Psoas muscle (tissue), 8 donors: ENCODE measurements at places on chromosomes 12 and 14. TPM values are rescaled to one million over a fixed set of nuclear protein-coding genes. Genes with fewer than 3 reads are reported as not detected.
A peak's percentile ranks its signal among the peaks of the same experiment; 100 is the strongest.

The CLEC4D gene
- not detected for total RNA-seq

DNA sequence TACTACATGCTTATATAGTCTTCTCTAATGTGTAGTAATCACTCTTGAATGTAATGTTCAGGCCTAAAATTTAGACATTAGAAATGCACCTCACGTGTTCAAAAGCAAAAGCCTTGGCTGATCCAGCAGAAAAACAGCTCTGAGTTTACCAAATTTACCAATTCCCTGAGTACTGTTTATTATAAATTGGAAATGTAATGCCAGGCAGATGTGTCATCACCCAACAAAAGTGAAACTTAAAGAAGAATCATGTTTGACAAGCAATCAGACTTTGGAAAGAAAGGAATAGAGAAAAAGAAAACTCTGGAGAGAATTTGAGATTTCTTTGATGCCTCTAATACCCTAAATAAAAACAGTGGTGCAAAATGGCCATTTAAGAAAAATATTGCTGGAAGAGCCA is 26.5 kb upstream of the STRAP start:
- DNase-seq: no peak

The PLEKHD1 gene
- 0.04 TPM for total RNA-seq

The VRTN gene
- total RNA-seq: not detected

DNA sequence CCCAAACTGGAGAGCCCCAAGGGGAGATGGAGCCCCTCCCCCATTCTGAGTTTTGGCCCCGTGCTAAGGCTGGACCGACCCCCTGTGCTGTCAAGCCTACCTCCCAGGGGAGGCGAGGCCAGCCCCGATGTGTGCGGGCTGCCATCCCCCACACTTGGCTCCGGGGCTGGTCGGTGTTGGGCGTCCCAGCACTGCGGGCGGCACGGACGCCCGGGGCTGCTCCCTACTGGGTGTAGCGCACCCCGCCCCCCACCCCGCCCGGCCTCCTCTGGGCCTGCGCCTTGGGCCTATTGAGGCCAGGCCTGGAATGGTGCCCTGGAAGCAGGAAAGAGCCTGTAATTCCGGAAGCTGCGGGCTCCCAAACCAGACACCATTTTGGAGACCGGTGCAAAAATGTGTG is 2.6 kb downstream of the DCAF4 start:
- DNase-seq: no peak

- DNase-seq: no peak
Measured at GRCh38 chr12:78395961-78396360, 468.6 kb upstream of the SYT1 start.

GRCh38 chr12:55933169-55933798 is 2.3 kb downstream of the DGKA start:
- DNase-seq: no peak

DNA sequence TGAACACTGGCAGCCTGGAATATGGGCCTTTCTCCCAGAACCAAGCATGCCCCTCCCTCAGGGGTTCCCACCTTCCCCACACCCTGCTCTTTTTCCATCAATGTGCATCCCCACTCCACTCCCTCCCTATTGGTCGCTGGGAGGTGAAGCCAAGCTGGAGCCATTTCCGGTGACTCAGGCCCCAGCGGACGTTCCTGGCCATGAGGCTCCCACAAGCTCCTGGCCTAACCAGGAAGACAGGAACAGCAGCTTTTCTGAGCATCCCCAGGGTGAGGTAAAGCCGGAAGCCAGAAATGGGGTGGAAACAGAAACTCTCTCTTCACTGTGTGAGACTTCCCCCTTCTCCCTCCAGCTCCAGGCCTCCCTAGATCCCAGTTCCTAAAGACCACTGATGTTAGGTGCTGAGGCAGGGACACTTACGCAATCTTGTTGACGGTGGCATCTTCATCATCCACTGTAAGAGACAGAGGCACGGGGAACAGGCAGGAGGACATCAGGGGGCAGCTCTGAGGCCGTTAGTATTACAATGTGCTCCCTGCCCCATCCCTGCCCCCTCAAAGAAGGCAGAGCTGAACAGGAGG is 5.1 kb downstream of the LMBR1L start:
- DNase-seq: peak; percentile 71

DNA sequence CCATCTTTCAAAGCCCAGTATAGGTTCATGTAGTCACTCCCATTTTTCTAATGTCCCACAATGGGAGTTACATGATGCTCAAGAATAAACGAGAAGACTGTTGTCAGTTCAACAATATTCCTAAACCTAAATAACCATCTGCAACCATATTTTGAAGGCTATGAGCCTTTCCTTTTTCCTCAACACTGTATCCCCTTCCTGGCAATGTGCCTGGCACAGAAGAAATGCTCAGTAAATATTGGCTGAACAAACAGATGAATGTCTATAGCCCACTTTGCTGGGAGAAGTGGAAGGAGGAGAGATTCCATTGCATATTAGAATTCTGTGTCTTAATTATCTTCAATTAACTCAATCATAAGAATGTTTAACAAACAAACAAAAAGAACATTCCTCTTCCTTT is 6.1 kb downstream of the ARMH4 start:
- DNase-seq: no peak

- DNase-seq: no peak
Measured at GRCh38 chr12:10690906-10691305, 17.1 kb upstream of the STYK1 start.

The IQSEC3 gene
- 0.69 TPM for total RNA-seq

The UBE3B gene
- total RNA-seq: 50.1 TPM

DNA sequence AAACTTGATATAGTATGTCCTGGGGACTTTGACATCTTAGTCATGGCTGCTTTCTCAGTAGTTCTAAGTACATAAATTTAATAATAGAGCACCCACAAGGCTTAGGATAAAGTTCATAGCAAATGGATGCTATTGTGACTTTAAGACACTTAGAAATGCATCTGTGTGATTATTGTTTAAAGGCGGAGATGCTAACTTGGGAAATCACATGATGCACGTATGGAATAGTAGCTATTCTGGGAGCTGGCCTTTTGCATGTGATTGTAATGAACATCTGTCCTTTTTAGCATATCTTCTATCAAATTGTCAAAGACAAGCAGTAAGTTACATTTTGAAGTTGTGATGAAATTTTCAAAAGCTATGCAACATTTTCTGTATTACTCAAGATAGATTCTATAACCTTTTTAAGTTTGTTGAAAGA is 46.7 kb upstream of the ATP2A2 start:
- DNase-seq: no peak

The TMEM229B gene
- 0.60 TPM for total RNA-seq

DNA sequence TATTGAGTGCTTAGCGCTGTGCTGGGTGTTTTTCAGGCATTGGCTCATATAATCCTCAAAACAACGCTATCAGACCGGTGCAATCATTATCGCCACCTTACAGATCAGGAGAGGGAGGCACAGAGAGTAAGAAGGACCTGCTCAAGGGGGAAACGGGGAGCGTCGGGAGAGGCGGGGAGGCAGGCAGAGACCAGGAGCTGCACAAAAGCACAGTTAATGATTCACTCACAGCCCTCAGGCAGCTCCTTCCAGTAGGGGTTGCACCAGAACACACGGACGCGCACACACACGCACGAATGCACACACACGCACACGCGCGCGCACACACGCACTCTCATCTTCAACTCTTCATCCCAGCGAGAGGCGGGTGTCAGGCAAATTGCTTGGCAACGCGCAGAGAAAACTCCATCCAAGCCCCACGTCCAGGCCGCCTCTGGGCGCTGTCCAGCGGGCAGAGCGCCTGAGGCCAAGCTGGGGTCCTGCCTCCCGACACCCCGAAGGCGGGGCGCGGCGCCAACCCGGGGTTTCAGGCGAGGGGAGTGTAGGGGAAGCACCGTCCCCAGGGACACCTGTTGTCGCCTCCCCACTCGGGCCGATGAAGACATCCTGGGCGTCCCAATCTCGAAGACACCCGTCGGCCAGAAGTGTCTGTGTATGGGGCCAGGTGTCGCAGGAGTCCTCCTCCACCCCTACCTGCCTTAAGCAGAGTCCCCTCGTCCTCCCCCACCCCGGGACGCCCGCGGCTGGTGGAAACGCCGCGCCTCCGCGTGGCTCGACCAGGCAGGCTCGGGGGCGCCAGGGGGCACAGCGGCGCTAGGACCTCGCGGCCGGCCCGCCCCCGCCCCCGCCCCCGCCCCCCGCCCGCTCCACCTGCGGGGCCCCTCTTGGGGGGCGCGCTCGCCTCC is 35.5 kb upstream of the STON2 start:
- peak; percentile 80 for DNase-seq

DNA sequence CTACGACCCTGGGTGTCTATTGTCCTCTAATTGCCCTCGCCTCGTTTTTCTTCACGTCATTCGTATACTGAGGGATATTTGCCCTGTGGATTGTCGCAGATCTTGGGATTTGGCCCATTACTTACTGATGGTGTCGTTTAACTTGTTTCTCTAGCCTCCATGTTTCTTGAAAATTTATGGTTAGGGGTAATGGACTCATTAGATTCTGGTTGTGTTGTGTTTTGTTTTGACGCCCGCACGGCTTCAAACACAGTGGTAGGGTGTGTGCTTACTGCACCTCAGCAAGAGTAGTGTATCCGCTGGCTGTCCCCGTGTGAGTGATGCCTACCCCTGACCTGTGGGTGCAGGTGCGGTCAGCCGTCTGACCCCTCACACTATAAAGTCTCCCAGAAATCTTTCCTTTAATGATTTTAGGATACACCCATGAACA is 874 bp upstream of the RNU6-8 start:
- no peak for DNase-seq

GRCh38 chr12:19778797-19779196 is 339.5 kb downstream of the AEBP2 start:
- no peak for DNase-seq

The KRT8 gene
- total RNA-seq: 0.54 TPM

The RIMKLB gene
- 19.1 TPM for total RNA-seq

The MYBPC1 gene
- 4,505 TPM for total RNA-seq

- no peak for DNase-seq
Measured at GRCh38 chr14:99454246-99454645, 26.4 kb downstream of the SETD3 start.
